Fibroblast of the aortic adventitia (primary cell): ENCODE measurements at places on chromosomes 13 and 19. TPM values are rescaled to one million over a fixed set of nuclear protein-coding genes. Genes with fewer than 3 reads are reported as not detected.

The SEMA6B gene
- total RNA-seq, result 0.72 and 1.7 TPM in 2 replicates

- DNase-seq, result no peak
Measured at GRCh38 chr19:2799273-2800020, 14.1 kb downstream of the THOP1 start.

DNA sequence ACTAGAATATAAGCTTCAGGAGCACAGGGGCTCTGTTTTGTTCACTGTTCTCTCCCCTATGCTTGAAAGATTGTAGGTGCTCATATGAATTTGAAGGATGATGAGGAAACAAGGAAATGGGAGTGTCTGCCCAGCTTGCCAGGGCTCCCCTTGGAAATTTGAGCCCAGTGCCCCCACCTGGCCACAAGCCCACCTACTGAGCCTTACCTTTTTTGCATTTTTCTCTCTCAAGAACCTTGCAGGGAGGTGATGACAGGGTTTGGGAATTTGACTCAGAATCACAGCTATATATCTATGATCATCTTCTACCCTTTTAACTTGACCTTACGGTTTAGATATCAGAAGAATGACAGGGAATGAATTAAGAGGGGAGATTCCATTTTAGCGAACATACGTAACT, 33.8 kb downstream of the SERP2 start:
- no peak for DNase-seq

DNA sequence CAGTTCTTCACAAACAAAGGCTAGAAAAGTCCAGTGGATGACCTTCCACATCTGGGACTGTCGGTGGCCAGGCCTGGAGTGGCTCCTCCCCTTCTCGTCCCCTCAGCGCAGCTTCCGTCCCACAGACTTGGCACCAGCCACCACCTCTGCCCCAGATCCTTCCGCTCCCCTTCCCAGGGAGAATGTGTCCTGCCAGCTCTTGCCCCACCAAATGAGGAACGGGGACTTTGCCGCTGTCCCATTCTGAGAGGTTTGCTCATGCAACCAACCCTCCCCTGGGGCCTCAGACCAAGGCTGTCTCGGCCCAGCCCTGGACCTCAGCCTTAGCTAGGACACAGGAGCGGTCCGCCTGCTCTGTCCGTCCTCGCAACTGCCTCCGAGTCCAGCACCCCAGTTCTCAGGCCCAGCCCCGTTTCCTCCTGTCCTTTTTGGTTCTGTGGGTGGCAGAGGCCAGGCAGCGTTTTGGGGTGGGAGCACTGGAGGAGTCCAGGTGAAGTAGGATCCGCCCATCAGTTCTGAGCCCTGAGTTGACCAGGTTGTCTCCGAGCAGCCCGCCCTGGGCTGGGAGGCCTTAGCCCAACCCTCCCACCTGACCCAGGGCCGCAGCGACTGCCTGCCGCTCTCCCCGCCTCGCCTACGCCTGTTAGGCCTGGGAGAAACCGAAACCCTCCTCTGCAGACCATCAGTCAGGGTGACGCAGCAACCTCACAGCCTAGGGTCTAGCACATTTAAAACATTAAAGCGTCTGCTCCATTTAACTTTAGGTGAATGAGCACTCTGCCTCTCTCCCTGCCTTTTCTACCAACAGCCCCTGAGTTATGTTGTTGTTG, 284.3 kb downstream of the FOXO1 start:
- DNase-seq, result no peak

- DNase-seq, result no peak
Measured at GRCh38 chr19:435707-436412, 25.0 kb downstream of the SHC2 start.
